ENCODE measurements at places on chromosomes 4 and X. TPM values are rescaled to one million over a fixed set of nuclear protein-coding genes. Genes with fewer than 3 reads are reported as not detected.

TMEM31 gene
- total RNA-seq, result 1.0 TPM

DNA sequence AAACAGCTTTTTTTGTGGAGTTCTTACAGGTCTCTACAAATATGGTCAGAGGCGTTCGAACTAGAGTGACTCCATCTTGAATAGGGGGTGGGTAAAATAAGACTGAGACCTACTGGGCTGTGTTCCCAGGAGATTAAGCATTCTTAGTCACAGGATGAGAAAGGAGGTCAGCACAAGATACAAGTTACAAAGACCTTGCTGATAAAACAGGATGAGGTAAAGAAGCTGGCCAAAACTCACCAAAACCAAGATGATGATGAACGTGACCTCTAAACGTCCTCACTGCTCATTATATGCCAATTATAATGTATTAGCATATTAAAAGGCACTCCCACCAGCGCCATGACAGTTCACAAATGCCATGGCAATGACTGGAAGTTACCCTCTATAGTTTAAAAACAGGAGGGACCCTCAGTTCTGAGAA lies 42.8 kb upstream of the SPP1 start:
- no peak for DNase-seq

NAA15 gene
- 86.6 TPM for total RNA-seq

DNA sequence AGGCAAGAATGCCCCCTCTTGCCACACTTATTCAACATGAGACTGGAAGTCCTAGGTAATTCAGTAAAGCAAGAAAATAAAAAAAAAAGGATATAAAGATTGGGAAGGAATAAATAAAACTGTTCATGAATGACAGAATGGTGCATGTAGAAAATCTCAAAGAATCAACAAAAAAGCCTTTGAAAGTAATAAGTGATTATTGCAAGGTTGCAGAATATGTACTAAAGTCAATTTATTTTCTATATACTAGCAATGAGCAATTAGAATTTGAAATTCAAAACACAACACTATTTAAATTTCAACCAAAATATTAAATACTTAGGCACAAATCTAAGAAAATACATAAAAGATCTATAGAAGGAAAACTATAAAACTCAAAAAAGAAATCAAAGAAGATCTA lies 58.6 kb downstream of the MAGEA10 start:
- no peak for DNase-seq

DNA sequence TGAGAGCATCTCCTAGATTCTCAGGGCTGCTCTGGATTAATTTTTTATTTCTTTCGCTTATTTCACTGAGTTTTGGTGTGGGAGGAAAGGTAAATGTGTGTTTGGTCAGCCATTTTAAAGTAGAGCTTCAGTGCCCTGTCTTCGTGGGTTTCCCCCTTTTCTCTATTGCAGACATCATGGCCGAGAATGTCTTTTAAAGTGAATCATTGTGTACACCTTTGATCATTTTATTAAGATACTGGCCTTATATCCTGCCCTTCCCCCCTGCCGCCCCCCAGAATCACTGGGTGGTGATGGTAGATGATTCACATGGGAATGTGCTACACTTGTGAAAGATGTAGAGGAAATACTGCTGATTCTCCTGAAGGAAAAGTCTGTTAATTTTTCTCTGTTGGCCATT lies 23.8 kb downstream of the CDKL5 start:
- no peak for DNase-seq

GRCh38 chr4:48698029-48698971 lies 81.8 kb downstream of the FRYL start:
- DNase-seq, result no peak

GRCh38 chr4:139555705-139556070 lies 331 bp downstream of the SETD7 start:
- no peak for DNase-seq

GRCh38 chr4:1579901-1580691 lies 104.0 kb downstream of the FAM53A start:
- peak; percentile 83 for DNase-seq

DNA sequence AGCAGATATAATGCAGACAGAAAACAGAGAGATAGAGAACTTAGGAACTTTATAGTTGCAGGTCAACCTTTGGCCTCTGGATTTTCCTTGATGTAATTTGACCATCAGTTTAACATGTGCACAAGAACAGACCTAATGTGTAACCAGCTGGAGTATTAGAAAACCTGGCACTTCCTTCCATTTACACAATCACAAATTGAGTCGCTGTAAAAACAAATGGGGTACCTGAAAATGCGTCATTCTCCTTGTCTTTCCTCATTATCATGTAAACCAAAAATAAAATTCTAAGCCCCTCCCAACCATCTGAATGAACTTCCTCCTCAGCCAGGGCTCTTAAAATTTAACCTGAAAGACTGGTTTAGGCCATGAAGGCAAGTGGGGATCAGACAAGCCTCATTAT lies 358.4 kb upstream of the MAGEB16 start:
- DNase-seq, result no peak

GRCh38 chr4:113116414-113117357 lies 67.2 kb downstream of the ANK2 start:
- no peak for DNase-seq

- DNase-seq, result no peak
These were observed 26.3 kb downstream of the ANKRD50 start for GRCh38 chr4:124686279-124686678.

DNA sequence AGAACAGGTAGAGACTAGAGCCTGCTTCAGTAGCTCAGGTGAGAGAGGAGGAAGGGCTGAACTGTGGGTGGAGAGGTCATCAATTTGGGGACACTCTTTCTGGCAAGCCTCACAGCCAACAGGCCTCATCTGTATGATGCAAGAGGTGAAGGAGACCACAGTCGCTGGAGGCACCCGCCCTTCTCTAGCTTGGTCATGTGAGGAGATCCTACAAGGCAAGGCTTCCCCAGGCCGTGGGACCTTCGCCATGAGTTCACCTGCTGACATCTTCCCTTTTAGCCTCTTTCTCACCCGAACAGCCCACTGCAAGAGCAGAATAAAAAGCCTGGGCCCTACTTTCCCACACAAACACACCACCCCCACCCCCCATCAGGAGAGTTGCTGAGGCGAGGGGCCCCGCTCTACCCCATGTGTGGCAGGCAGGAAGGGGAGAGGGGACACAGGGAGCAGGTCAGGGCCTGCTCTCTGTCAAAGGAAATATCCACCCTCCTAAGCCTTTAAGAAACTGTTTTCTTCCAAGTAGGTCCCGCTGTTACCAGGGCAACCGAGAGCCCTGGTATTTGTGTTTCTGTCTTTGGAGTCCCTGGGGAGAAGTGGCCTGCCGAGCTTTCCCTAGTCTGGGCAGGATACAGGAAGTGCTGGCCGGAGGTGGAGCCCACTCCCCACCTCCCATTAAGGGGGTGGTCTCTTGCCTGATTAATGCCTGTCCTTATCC lies 8.1 kb downstream of the RTL5 start:
- DNase-seq, result no peak

GRCh38 chr4:28545986-28546385 lies 1685.3 kb downstream of the STIM2 start:
- DNase-seq, result no peak

- DNase-seq, result no peak
These were observed 117.0 kb downstream of the TBL1X start for GRCh38 chrX:9581771-9582385.

Data from activated naive CD4-positive, alpha-beta T cell treated with anti-CD3 and anti-CD28 coated beads, Interleukin-2, amount 50 U/mL, for 72 hours (primary cell).